A172 (cell line): ENCODE measurements at places on chromosomes 3 and 15. TPM values are rescaled to one million over a fixed set of nuclear protein-coding genes. Genes with fewer than 3 reads are reported as not detected.

The DUOX2 gene
- 0.17 TPM in 1 of 2 replicates, not detected in the other for total RNA-seq

The PRR20G gene
- total RNA-seq = not detected in 2 replicates

DNA sequence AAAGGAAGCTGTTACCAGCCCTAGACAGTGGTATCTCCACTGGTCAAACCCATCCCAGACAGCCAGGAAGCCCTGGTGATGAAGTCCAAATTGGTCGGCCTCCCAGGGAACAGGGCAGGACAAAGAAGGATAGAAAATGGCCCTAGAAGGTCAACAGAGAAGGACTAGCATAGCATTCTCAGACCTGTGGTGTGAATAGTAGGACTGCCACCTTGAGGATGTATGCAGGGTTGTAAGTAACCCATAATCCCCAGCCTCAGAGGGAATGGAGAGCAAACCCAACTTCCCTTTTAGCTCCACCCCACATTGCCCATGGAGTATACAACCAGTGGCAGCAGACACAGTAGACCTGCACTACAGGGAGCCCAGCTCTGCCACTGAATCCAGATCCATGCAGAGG is 68.6 kb upstream of the EIF1B start:
- DNase-seq = no peak

GRCh38 chr3:49701388-49702077 is 12.2 kb downstream of the RNF123 start:
- DNase-seq = no peak

GRCh38 chr15:80875568-80876347 is 96.6 kb downstream of the CEMIP start:
- DNase-seq = no peak
